ENCODE measurements at places on chromosomes 1 and 21. TPM values are rescaled to one million over a fixed set of nuclear protein-coding genes. Genes with fewer than 3 reads are reported as not detected.
A peak's percentile ranks its signal among the peaks of the same experiment; 100 is the strongest.

The MAP1LC3C gene
- 0.19 TPM for total RNA-seq

The CLCA4 gene
- total RNA-seq = not detected

The GJA4 gene
- total RNA-seq = 23.0 TPM

The SLAMF9 gene
- total RNA-seq = not detected

The C1orf141 gene
- not detected for total RNA-seq

The OR2T33 gene
- not detected for total RNA-seq

DNA sequence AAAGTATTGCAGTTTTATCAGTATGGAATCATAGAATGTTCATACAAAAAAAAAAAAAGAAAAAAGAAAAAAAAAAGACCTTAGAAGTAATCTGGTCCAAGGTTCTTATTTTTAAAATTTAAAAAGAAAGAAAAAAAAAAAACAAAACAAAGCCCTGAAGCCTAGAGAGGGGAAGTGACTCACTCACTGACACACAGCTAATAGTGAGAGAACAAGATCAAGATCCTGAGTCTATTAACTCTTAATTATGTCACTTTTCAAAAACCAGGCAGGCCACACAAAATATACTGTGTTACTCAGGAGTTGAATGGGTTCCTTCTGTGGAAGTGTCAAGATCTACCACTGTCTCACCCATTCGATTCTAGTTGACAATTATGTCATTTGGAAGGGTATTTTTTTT is 433.9 kb upstream of the DAB1 start:
- DNase-seq = no peak

GRCh38 chr1:200090252-200091159 is 63.0 kb downstream of the NR5A2 start:
- no peak for DNase-seq

GRCh38 chr1:214537219-214537618 is 14.2 kb downstream of the PTPN14 start:
- DNase-seq = no peak

DNA sequence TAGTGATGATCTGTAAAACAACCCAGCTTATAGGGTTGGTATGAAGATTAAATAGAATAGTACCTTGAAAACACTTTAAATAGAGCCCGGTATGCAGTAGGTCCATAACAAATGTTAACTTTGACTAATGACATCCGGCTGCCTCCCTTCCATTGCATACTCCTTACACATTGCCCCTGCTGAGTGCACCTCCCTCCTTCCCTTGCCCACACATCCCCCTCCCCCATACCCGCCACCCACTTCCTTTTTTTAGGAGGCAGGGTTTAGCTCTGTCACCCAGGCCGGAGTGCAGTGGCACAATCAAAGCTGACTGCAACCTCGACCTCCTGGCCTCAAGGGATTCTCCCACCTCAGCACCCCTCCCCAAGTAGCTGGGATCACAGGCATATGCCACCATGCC is 24.4 kb upstream of the ZC3H12A start:
- peak; percentile 64 for DNase-seq

DNA sequence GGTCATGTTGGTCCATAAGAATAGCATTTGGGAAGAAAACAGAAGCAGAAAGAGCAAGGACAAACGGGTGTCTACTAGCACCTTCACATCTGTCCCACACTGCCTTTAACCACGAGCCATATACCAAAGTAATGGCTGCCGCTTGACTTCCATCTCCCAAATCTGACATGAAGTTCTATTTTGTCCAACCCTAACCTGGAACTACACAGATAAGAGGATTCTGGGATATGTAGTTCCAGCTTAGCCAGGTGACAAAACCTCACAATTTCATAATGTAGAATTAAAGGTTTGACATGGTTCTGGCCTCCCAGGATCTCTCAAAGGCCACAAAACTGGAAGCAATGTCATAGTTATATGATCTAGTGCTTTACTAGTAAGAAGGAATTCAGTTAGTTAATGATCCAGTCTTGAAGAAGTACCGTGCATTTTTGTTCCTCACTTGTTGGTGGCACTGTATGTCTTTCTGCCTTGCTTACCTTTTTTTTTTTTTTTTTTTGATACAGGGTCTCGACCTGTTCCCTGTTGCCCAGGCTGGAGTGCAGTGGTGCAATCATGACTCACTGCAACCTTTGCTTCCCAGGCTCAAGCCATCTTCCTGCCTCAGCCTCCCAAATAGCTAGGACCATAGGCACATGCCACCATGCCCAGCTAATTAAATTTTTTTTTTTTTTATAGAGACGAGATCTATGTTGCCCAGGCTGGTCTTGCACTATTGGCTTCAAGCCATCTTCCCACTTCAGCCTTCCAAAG is 17.5 kb downstream of the PTGFRN start:
- DNase-seq = no peak

GRCh38 chr21:44392916-44393315 is 39.5 kb downstream of the TRPM2 start:
- DNase-seq = no peak

Data from Right ventricle myocardium inferior (tissue), 1 donor.